ENCODE measurements at places on chromosomes 12 and 14.

DNA sequence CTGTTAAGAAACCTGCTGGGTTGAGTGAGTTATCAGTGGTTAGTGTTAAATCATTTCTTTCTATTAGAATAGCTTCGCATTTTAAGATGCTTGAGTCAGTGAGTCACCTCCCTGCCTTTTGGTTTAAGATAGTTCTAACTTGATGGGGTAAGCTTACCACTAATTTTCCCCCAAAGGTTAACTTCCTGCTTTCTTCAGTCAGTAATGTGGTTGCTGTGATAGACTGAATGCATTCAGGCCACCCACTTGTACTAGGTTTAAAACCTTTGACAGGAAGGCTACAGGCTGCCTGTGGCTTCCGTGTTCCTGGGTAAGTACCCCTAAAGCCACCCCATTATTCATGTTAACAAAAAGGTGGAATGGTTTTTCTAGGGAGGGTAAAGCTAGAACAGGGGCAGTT is 25.3 kb downstream of the CLEC2A start:
- peak; percentile 30 for DNase-seq

- no peak for DNase-seq
These were observed 66.7 kb downstream of the AACS start for GRCh38 chr12:125131958-125132357.

GRCh38 chr12:19507823-19508222 is 68.5 kb downstream of the AEBP2 start:
- DNase-seq, result no peak

DNA sequence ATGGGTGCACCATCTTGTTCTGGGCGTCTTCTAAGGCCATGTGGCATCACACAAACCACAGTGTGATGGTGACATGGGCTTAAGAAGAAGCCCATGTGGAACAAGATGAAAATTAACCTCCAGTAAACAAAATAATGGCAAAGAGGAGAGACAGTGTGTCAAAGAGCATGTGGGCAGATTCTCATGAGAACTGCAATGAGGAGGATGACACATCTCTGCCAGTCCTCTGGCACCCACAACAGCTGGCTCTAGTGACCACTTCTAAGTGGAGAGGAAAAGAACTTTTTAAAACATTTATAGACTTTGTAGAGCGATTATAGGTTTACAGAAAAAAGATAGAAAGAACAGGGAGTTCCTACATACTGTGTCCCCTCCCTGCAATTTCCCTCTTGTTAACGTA is 401.4 kb downstream of the ATP23 start:
- no peak for DNase-seq

GRCh38 chr12:587132-588023 is 75.9 kb downstream of the NINJ2 start:
- DNase-seq, result no peak

GRCh38 chr12:130280231-130280630 is 57.5 kb upstream of the PIWIL1 start:
- DNase-seq, result peak; percentile 28

- DNase-seq, result no peak
These were observed 55.1 kb upstream of the ARID2 start for GRCh38 chr12:45674181-45674977.

DNA sequence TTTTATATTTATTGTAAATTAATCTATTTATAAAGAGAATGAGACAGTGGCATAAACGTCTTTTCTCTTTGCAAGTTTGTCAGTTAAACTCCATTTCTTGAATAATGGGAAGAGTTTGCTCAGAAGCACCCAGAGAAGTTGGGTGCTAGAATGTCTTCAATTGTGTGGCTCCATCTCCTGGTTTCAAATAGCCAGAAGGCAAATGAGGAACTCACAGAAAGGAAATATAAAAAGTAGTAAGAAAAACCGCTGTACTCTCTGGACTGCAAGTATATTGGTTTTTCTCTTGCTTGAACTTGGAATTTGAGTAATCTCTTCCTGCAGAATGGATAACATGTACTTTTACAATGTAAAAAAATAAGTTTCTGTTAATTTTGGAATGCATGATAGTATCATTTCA is 217.5 kb downstream of the DPY19L2 start:
- no peak for DNase-seq

DNA sequence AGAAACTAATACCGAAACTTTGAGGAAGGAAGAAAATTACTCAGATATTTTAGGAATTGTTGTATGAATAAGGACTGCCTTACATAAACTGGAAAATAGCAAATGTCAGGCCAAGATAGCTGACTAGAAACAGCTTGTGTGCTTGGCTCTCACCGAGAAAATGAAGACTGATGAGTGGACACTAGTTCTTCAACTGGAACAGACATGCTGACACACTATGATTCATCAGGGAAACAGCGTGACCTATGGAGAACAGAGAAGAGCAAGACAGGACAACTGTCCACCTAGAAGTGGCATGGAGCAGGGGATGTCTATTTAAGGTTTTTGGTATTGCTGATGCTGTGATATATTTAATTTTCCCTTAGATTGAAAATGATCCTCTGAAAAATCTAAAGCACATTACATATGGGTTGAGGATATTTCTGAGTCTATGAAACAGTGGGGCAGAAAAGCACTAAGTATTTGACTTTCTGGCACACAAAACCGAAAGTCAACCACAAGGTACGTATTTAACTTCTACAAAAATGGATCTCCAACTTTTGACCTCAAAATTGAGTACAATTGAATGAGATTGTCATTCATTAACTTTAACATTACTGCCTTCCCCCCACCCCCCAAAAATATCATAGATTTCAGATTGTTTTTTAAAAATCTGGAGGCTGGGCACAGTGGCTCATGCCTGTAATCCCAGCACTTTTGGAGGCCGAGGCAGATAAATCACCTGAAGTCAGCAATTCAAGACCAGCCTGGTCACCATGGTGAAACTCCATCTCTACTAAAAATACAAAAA is 863.2 kb downstream of the LRFN5 start:
- DNase-seq, result no peak

GRCh38 chr12:88433997-88434703 is 146.1 kb downstream of the KITLG start:
- DNase-seq, result no peak

DNA sequence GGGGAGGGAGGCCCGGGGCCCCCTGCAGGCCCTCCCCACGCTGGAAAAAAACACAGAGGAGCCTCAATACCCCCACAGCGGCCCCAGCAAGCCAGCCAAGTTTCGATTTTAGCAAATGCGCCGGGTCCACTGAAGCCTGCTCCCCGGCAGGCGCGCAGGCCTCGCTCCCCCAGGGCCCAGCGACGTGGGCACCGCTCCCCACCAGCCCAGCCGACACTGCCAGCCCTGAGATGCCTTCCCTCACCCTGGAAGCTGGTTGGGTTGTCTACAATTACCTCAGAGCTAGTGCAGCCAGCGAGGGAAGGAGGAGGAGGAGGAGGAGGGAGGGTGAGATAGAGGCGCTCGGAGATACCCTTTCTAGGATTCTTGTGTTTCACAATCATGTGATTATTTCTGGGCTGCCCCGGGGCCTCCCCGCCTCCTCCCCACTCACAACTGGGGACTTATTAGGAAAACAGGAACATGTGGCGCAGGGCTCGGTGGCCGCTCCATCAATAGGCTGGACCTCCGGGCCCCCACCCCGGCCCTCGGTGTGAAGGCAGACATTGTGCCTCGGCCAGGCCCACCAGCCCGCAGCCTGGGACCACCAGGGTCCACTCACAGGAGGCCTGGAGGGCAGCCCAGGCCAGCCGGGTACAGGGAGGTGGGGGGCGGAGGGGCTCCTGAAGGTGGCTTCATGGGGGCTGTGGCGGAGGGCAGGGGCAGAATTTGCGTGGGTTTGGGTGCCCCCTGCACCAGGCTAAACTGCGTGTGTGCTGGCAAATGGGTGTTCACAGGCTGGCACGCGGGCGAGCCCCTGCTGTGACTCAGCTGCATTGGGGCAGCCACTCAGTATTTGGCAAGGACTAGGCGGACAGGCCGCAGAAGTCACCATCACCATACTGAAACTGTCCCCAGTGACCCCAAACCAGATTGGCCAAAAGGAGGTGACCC is 109.9 kb downstream of the NCOR2 start:
- peak; percentile 73 for DNase-seq

DNA sequence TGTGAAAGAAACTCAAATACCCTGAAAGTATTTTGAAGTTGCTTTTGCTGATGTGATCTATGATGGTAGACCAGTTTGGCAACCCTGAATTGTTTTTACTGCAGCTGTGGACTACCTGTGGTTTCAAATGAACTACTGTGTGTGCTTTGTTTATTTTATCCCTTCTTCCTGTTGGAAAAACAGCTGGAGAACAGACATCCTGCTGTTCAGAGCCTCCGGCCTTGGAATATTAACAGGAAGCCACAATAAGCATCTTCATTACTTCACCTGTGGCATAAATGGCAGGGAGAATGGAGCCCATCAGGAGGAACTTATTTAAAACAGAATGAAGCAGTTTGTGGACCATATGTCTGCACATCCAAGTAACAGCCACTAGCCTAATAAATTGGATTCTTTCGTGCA is 104.8 kb downstream of the DUSP6 start:
- no peak for DNase-seq

GRCh38 chr14:99388286-99388685 is 92.4 kb downstream of the SETD3 start:
- DNase-seq, result no peak

DNA sequence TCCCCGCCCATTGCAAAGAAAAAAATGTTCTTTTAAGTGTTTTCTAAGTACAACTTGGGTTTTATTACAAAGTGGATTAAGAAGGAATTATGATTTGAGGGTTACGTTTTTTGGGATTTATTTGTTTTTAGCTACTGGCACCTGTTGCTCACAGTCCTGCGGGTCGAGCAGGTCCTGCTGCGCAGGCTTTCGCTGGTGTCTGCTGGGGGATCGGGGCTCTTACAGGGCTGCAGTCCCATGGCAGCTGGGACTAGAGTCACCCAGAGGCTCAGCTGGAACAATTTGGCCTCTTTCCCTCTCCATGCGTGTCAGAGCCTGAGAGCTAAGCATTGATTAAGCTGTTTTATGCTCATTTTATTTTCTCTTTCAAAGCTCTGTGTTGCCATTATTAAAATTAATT is 55.6 kb upstream of the DYNC1H1 start:
- no peak for DNase-seq

DNA sequence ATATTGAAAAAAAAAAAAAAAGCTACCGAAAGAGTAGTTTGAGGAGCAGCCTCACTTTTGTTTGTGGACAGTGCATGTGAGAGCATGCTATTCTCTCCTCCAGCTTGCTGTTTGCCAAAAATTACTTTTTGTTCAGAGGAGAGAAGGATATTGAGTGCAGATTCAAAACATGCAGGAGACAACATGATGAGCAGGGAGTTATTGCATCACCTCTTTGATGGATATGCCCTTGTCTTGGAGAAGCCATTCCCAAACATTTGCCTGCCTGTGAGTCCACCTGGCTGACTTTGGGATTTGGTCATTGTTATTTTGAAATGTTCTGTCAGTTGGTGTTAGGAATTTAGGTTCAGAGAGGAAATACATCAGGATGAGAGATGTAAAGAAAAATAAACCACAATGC is 2.4 kb downstream of the C12orf75 start:
- no peak for DNase-seq

DNA sequence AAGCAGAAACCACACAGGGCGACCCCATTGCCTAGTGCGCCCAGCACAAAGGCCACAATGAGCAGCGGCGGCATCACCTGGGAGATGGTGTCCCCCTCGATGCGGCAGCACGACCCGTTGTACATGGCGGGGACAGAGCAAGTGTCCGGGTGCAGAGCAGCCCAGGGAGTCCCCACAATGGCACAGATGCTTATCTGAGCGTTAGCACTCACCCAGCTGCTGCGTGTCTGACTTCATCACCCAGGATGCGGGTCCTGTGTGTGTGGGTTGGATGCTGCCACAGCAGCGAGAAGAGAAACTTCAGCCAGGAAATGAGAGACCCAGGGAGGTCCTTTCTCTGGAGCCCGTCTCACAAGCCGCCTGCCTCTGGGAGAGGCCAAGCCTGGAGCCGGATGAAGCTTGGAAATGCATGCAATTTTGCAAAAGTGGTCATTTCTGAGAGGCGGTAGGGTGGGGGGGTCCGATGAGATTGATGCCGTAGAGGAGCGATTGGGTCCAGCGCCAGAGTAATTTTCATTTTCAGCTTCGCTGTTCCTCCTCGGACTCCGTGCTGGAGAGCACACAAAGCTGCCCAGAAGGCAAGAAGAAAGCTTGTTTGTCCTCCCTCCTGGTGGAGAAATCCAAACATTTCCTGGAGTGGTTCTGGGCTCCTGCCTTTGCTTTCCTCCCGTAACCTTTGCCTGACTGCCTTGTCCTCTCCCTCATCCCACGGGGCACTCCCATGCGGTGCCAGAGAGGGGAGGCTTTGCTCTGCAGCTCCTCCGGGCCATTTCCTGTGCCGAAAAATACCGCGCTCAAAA is at the start of gene HCAR1:
Gene HCAR1 (minus strand): TSS at position 630 of the 800 bp plus-strand sequence. CDS start 505 bp downstream, at position 125.
- DNase-seq, result peak; percentile 85

DNA sequence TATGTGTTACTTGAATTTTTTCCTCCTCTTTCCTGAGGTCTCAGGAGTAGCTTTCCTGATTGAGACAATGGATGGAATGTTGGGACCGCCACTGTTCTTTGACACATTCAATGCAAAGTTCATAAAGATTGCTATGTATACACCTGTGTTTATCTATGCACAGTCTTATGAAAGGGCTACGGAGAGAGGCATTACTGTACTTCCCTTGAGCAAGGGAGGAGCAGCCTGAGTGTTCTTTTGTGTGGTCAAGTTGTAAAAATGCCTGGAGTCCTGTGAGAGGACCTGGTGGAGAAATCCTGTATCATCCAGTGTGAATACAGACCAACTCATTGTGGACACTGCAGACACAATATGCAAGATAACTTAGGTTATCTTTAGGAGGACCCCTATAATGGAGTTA is 1.2 kb downstream of the SRGAP1 start:
- no peak for DNase-seq

DNA sequence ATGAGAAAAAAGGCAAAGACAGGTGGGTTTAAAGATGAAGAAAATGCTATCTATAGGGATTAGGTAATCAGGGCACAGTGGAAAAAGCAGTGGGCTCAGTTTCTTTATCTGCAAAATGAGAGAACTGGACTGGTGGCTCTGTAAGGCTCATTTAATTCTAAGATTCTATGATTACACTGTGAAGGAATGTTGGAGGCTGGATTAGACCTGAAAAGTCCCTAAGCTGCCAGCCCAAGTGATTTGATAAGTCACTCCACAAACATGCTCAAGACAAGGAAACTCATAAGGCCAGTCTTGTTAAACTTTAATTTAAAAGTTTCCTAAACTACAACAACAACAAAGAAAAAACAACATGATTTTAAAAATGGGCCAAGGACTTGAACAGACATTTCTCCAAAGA is 75.1 kb downstream of the DCAF5 start:
- no peak for DNase-seq

DNA sequence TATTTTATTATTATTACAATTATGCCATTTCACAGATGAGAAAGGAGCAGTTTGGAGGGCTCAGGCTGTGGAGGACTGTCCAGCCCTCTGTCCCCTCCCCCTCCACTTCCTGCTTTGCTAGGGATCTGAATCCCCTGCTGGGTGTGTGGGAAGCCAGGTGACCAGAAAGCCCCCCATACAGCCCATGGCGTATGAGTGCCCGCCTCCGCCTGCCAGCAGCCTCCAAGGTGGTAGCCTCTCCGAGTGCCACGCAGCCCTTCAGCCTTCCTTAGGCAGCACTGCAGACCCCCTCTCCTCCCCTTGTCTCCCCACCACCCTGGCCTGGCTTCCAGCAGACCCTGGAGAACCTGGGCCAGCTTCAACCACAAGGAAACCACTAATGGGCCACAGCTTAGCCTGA is 12.6 kb downstream of the DTX1 start:
- DNase-seq, result no peak

Measured in activated CD4-positive, alpha-beta T cell treated with anti-CD3 and anti-CD28 coated beads for 36 hours (primary cell).